ENCODE measurements at places on chromosomes 7 and 10.

DNA sequence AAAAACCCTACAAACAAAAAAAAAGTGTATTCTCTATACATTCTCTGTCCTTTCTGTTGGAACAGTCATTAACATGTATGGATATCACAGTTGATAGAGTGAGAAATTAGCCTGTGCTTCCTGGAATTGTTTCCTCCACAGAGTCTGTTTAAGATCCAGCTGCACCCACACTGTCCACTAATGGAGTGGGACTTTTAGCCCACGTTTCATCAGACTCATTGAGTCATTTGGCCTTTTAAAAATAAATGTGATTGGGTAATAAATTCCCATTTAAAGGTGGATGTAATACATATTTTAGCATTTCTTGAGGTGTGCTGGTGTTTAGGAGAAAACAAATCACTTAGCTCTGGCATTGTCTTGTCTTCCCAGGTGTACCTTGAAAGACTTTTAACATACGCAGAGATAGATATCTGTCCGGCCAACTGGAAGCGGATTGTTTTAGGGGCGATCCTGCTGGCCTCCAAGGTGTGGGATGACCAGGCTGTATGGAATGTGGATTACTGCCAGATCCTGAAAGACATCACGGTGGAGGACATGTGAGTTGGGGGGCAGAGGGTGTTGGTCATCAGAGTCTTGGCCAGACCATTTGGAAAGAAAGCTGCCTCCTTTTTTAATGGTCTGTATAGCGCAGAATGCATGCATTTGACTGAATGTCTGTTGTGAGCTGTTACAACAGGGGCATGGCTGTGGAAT is 52.3 kb upstream of the GJD4 start:
- no peak for DNase-seq

GRCh38 chr7:18347170-18347569 is 148.4 kb upstream of the HDAC9 start:
- DNase-seq, result no peak

DNA sequence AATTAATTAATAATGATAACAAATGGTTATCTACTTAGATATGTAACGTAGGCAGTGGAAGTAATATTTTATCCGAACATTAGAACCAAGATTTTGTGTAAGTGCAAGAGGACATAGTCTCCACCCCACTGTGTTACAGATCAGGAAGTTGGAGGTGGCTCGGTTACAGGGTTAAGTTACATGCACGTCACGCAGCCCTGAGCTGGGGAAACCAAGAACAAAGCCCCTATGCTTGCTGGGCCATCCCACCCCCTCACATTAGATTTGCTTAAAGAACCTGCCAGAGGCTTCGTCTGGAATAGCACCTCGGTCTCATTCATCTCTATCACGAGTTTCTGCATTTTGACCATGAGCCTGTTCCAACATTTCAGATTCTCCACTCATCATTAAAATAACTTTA is 214.1 kb downstream of the ADARB2 start:
- DNase-seq, result no peak

DNA sequence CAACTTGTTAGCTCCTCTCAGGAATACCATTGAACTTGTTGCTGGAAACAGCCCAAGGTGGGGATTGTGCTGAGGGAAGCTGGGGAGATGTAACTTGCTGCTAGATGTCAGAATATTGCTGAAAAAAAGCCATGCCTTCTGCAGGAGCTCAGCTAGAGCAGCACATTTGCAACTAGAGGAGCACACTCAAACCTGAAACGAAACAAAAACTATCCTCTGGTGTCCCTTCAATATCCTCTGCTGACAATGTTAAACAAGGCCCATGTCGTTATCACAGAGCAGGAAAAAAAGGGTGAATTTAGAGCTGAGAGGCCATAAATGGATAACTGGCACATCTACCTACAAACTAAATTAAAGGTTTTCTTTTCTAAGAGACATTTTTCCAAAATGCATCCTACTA is 53.7 kb upstream of the MACC1 start:
- DNase-seq, result no peak

- DNase-seq, result no peak
These were observed 31.9 kb upstream of the LRRC4 start for GRCh38 chr7:128063088-128063487.

DNA sequence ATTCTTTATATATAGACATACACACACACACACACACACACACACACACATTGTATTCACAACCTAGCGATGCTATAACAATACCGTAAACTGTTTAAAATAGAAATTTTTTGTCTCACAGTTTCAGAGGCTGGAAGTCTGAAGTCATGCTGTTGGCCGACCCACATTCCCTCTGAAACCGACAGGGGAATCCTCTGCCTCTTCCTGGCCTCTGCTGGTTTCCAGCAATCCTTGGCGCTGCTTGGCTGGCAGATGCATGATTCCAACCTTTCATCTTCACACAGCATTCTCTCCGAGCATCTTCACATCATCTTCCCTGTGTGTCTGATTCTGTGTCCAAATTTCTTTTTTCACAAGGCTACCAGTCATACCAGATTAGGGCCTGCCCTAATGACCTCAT is 94.8 kb downstream of the CCDC71L start:
- no peak for DNase-seq

- DNase-seq, result no peak
These were observed 1173.6 kb upstream of the SORCS1 start for GRCh38 chr10:108338146-108338545.

All from NCI-H187 treated with DMSO at 0.1 percent for 48 hours (cell line).